ENCODE measurements at places on chromosomes 3 and 15.

DNA sequence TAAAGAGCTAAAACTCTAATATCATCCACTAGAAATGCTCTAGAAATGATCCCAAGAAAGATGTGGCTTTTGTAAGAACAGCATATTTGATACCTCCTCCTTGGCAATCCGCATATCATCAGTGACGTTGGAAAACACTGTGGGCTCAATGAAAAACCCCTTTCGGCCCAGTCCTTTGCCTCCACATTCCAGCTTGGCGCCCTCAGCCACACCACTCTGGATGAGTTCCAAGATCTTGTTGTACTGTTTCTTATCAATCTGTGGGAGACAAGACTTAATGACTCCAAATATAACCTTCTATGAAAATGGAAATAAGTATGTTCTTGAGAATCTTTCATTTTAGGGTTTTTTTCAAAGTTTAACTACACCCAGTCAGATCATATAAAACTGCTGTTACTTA, 103.6 kb downstream of the ALDH1A2 start:
- no peak for DNase-seq

DNA sequence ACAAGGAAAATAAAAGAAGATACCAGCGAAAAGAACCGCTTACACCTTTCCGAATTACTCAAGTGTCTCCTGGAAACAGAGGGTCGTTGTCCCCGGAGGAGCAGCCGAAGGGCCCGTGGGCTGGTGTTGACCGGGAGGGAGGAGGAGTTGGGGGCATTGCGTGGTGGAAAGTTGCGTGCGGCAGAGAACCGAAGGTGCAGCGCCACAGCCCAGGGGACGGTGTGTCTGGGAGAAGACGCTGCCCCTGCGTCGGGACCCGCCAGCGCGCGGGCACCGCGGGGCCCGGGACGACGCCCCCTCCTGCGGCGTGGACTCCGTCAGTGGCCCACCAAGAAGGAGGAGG, 325 bp downstream of the ALCAM start:
- DNase-seq = peak; percentile 26

GRCh38 chr3:57654267-57654666, 38.6 kb downstream of the DENND6A start:
- DNase-seq = no peak

DNA sequence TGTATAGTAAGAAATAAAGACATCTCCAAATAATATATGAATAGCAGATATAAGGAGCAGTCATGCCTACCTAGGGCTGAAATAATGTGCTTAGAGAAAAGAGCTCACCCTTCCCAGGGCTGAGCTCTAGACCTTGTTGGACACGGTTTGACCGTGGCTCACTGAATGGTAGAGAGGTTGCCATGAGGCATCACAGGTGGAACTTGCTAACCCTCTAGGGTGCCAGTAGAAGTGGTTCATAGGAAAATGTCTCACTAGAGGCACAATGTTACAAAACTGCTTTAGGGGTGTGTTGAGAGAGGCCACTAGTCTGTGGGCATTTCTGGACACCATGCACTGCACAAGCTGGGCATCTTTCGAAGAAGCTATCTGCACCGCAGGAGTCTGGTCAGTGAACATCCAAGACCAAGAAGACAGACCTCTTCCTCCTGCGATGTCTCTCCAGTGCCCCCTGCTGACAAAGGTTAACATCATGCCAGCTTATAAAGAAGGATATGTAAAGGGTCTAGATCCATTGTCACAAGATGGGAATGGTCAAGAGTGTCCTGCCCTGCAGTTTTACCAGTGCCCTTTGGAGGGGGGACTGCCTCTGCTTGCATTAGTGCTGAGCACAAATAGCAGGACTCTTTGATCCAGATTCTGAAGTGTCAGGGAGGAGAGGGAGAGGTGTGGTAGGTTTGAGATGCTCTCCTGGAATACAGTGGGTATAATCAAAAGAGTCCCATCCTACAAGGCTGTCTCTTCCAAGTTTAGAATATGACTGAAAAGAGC, 266.8 kb downstream of the ZNF385D start:
- peak; percentile 41 for DNase-seq

- no peak for DNase-seq
These were observed 23.9 kb downstream of the EHD4 start for GRCh38 chr15:41948490-41948889.

- DNase-seq = no peak
These were observed 11.7 kb downstream of the FRMD5 start for GRCh38 chr15:44183363-44183762.

DNA sequence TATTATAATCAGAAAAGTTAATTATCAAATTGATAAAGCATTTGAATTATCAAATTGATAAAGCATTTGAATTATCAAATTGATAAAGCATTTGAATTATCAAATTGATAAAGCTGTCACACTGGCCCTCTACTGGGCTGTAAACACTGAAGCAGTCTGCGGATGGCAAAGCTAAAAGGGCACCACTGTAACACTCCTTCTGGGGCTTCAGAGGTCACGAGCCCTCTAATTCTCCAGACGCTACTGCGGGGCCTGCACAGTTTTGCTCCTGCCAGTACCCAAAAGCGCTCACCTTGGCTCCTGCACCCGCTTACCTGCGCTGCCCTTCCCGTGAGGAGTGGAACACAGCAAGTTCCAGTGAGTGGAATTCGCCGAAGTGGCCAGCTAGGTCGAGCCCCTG, 409.0 kb upstream of the KCNMB2 start:
- DNase-seq = no peak
